ENCODE measurements at places on chromosomes 11 and 22.

DNA sequence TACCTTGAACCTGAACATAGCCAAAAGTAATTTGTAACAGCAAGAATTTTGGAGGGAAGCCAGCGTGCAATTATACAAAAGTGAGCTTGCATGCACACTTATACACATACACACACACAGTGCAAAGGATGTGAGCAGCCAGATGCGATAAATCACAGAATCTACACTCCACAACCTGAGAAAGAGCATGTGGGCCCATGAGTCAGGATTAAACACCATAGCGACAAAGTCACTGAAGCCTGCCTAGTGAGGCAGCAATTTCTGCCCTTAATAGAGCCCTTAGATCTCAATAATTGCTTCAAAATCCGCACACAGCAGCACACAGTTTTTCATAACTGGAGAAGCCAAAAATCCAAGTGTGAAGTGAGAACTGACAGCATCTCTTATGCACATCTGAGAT is 42.6 kb upstream of the TEAD1 start:
- no peak for DNase-seq

GRCh38 chr11:121405646-121406045 is 46.5 kb upstream of the SORL1 start:
- DNase-seq = no peak

- no peak for DNase-seq
Measured at GRCh38 chr11:7570938-7571521, 57.2 kb downstream of the PPFIBP2 start.

- DNase-seq = peak; percentile 19
Measured at GRCh38 chr11:104897891-104898684, at the start of gene CASP12. TSS of gene CASP12 (minus strand) at chr11:104898460.

- DNase-seq = no peak
Measured at GRCh38 chr11:67332081-67332691, 21.2 kb downstream of the POLD4 start.

DNA sequence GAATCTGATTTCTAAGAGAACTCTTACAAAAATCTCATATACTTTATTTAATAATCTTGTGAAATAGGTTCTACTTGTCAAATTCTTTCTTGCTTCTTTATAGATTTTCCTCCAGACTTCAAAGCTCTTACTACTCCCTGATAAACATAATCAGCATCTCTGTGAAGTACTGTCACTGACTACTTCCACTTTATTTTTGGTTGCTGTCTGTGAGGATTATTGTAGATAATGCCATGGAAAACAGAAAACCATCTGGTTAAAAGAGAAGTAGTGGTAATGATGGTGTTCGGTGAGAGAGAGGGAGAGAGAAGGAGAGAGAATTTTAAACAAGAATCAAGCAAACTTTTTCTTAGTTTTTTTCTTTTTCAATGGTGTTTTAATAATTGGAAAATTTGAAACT is 152.3 kb downstream of the TMEM135 start:
- DNase-seq = no peak

All from GM10248 (cell line).